ENCODE measurements at places on chromosomes 11 and 22.
A peak's percentile ranks its signal among the peaks of the same experiment; 100 is the strongest.

GRCh38 chr11:90220391-90220790 lies 2.5 kb downstream of the CHORDC1 start:
- DNase-seq: no peak

GRCh38 chr22:17443405-17444203 lies 74.3 kb downstream of the CECR2 start:
- DNase-seq: no peak

DNA sequence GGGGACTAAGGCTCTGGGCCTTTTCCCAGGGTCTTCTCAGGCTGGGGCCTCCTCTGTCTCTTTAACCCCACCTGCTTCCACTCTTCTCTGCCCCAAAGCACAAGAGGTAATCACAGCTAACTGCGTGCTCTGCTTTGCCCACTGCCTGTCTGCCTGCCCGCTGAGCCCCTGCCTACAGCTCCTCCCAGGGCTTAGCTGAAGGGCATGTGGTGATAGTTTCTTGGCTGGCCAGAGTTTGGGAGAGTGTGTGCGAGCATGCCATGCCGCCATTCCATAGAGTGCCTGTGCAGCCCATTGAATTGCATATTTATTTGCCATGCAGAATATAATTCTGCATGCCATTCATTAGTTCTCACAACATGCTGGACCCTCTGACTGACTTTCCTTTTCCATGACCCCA lies 32.5 kb downstream of the PHLDB1 start:
- DNase-seq: no peak

GRCh38 chr22:21917181-21917958 lies 35.3 kb downstream of the PPM1F start:
- DNase-seq: no peak

DNA sequence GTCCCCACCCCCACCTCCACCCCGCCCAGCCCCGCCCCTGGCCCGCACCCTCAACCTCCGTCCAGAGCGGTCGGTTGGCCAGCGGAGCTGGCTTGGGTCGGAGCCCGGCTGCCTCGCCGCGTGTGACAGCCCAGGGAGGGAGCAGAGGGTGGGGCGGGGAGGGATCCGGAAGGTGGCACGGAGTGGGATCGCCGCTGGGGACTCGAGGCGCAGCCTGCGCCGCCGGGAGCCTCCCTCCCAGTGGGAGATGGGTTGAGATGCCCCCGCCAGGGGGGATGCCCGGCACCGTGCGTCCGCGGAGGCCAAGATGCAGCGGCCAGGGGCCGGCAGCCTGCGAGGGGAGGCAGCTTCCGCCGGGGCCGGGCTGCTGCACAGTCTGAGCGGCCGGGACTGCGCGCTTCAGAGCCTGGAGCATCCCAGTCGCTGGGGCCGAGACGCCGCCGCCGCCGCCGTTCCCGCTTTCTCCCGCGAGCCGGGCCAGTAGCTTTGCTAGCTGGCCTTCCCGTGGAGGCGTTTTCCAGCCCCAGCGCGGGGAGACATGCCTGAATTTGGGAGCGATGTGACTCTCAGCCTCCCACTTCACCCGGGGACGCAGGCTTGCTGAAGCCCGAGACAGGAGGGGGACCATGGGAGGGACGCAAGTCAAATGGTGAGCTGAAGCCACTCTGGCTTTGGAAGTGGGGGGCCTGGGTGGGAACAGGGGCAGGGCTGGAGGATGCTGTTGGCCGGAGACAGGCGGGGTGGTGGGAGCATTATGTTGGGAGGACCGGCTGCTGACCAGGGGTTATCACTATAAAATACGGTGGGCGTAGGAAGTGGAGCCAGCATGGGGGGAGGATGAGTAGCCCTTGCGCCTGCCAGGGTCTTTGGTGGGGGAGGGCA lies 40.2 kb downstream of the DIXDC1 start:
- DNase-seq: no peak

GRCh38 chr11:24496736-24497725 lies at the start of gene LUZP2:
LUZP2 (plus strand) TSS chr11:24497053.
- no peak for DNase-seq

DNA sequence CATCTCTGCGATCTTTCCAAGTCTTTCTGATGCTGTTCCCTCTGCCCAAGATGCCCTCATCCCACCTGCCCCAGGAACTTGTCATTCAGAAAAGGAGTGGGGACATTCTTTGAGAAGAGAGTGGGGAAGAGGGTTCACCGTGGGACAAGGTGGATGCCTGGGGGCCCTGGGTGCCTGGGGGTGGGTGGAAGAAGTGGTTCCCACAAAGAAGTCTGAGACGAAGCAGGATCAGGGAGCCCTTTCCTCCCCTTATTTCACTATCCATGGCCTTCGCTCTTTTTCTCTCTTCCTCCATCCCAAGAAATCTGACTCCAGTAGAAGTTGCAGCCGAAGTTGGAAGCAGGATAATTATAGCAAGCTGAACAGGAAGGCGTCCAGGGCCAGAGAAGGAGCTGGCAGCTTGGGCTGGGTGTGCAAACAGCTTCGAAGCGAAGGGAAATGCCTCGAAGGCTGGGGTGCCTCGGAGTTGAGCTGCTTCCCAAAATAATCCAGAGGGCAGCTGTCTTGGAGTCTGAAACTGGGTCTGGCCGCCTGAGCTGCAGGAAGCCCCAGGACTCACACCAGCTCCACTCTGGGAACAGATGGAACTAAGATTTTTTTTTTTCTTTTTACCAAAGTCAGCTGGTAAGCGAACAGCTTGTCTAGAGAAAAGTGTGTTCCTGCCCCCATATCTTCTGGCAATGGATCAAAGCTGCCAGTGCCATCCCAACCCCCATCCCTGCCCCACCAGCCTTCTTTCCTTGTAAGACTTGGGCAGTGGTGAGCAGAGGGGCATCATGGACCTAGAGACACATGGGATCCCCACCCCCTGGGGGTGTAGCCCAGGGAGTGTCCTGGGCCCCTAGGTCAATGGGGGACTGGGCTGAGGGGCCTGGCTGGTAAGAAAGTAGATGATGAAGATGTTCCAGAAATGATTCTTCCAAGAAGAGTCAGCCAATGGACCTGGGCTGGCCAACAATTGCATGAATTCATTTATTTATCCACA lies 31.5 kb downstream of the PARVG start:
- DNase-seq: no peak

- DNase-seq: no peak
Observed at GRCh38 chr22:45199723-45200122, 36.0 kb downstream of the NUP50 start.

- DNase-seq: no peak
Observed at GRCh38 chr11:68932933-68933577, 29.4 kb downstream of the IGHMBP2 start.

- DNase-seq: no peak
Observed at GRCh38 chr11:64924910-64925284, 408 bp downstream of the PPP2R5B start.

- DNase-seq: no peak
Observed at GRCh38 chr11:6237761-6238302, 1.1 kb upstream of the CNGA4 start.

DNA sequence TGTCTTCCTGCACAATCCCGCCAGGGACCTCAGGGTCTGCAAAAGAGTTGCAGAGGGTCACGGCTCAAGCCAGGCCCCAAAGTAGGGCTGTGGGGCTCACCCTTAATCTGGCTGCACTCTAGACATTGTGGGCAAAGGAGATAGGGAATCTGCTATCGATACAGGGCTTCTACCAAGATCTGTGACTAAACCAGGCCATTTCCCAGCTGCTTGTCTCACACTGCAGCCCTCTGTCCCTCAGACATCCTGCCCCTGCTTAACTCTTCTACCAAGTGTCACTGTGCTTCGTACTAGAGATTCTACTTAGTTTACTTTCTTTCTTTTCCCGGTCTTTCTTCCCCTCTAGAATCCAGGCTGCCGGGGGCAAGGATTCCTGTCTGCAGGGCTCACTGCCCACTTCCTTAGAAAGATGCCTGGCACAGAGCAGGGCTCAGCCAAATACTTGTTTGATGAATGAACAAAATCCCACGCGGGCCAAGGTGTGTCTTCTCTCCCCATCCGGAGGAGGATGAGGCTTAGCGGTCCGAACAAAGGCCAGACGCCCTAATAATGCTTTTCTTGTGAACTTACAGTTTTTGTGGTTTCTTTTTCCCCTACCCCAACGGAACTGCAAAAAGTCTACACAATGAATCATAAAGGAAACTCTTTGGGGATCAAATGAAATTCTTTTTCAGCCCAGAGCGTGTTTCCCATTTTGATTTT lies 61.3 kb upstream of the ANO1 start:
- DNase-seq: no peak

DNA sequence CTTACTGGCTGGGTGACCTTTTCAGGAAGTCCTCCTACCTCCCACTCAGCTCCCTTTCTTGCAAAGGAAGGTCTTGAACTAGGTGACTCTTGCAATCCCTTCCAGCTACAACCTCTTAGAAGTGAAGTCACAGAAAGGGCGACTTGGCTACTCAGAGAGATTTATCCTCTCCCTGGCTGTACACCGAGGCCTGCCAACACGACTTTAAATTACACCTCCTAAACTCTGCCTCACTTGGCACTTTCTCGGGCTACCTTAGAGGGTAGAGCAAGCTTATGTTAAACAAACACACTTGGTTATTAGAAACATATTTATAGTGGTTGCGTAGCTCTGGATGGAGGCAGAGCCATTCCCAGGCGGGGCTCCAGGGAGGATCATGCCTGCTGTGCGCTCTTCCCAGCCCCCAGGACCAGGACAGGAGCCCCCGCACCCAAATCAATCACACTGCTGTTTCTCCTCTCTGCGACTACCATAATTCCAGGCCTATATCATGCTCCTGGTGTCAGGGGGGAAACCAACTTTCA lies 358.4 kb downstream of the BUD13 start:
- DNase-seq: no peak

- no peak for DNase-seq
Observed at GRCh38 chr11:64870176-64870892, 8.1 kb downstream of the EHD1 start.

- no peak for DNase-seq
Observed at GRCh38 chr22:18056161-18056666, 21.6 kb upstream of the PEX26 start.

GRCh38 chr22:46857142-46857884 lies 94.9 kb downstream of the TBC1D22A start:
- DNase-seq: no peak

DNA sequence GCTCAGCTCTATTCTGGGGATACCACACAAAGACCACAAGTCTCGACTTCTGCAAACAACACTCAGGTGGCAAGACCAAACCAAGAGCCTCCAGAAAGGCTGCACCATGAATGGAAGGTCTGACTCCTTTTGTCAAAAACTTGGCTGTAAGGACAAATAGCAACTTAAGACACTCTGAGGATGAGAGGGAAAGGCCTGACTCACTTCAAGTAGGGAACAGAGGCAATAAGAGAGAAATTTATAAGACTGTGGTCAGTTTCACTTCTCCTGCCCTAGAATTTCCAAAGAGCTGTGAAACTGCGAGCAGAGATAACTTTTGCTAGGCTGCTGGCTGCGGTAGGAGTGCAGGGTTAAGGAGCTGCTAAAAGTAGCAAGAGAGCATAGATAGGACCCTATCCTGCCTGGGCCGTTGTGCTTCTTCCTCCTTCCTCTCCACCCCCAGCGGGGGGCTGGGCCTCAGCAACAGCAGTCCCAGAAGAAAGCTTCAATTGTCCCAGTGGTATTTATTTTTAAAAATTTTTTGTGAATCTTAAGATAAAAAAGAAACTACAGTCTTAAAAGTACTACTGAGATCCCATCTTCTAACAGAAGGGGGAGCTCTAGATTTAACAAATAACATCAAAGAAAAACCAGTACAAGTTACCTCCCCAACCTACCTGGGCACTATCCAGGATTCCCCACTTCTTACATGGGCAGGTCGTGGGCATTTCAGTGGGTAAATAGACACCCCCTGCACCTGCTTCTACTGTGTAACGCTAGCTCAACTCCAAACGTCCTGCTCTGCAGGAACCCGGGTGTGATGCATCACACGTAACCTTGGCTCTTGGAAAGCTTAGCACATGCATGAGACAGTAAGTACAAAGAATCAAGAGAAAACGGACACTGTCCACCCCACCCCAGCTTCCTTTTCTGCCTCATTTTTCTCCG lies 66.4 kb downstream of the SGSM3 start:
- peak; percentile 13 for DNase-seq

GRCh38 chr22:25791556-25791955 lies 49.6 kb downstream of the MYO18B start:
- no peak for DNase-seq

DNA sequence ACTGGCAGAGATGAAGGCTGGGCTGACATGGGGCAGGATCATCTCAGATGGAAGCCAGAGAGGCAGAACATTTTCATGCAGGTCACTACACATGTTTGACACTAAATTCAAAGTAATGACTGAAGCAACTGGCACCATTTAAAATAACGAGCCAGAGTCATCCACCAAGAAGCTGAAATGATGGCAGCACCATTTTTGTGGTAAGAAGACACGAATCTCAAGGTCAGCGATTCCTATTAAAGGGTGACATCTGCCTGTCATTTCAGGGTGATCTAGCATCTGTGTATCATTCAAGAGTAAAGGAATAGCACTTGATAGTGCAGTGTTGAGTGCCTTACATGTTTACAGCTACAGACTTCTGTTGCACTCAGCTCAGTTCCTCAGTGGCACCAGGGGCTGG lies 113.4 kb upstream of the C11orf87 start:
- no peak for DNase-seq

DNA sequence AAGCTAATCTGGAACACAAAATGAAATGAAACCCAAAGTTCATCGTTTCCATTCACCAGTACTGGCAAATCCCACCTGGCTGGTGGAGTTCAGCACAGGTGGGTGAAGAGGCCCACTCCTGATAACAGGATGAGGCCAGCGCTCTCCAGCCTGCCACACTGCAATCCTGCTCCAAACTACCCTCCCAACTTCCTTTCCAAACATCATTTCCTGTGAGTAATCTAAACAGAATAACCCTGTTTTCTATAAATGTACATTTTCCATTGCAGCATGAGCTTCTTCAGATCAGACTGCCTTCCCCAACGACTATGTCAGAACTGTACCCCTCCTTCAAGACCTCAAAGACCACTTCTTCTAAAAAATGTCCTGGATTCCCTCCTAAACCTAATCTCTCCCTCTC lies 15.9 kb upstream of the NFRKB start:
- no peak for DNase-seq

DNA sequence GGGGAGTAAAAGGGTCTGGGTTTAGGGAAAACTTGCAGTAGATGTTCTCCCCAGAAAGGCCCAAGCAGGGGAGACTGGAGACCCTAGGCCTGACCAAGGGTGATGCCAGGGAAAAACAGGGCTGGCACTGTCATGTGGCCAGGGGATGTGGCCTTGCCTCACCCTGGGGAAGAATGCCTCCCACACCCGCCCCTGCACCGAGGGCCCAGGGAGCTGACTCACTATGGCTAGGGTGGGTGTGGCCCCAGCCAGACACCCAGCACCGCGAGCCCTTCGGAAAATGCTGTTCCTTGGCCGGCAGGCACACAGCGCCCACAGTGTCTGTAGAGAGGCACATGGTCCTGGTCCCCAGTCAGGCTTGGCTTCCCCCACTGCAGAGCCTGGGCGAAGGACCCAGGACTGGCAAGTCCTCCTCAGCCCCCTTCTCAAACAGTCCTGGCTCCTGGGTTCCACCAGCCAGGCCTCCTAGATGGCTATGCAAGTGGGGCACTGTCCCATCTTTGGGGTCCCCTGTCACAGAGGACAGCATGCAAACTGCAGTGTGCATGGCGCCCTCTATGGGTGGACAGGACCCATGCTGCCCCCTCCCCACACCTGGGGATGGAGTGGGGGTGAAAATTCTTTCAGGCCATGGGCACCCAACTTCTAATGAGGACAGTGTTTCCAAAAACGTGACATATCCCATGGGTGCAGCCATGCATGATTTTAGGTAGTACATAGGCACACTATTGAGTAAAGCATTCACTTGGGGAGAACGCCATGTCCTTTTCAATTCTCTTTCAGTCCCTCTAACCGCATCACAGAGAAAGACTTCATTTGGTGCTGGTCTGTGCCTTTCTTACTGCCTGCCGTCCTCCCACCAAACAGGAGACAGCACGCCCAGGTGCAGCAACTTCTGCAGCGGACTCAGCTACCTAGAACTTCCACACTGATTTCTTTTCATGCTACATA lies 15.2 kb downstream of the TMPRSS5 start:
- no peak for DNase-seq

Data from stimulated activated CD8-positive, alpha-beta memory T cell treated with anti-CD3 and anti-CD28 coated beads, Interleukin-7, amount 100 ng/mL, for 48 hours (primary cell).